ENCODE measurements at places on chromosomes 2 and 18.

- no peak for DNase-seq
Observed at GRCh38 chr2:114175507-114175906, 266.9 kb upstream of the DPP10 start.

GRCh38 chr2:205714058-205714776 lies 31.9 kb downstream of the NRP2 start:
- DNase-seq, result no peak

GRCh38 chr18:36744261-36744876 lies 84.4 kb downstream of the TPGS2 start:
- no peak for DNase-seq

DNA sequence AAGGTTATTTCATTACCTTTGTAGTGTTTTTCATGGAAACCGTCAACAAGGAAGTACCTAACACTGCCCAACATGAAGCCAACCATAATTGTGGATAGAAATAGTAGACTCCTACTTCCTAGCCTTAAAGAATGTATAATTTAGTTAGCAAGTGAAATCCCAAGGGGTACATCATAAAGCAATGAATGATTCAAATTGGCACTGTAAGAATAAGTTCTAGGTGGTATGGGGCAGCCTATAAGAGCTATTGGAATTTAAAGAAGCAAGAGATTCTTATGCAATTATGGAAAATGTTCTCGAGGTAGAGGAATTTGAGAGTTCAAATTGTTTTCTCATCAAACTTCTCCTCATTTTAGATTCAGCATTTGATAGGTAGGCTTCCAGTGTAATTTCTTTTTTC lies 157.9 kb downstream of the FMNL2 start:
- no peak for DNase-seq

- no peak for DNase-seq
Observed at GRCh38 chr2:20456116-20456571, 9.3 kb downstream of the RHOB start.

GRCh38 chr2:219641390-219642068 lies 14.1 kb downstream of the SLC4A3 start:
- DNase-seq, result no peak

DNA sequence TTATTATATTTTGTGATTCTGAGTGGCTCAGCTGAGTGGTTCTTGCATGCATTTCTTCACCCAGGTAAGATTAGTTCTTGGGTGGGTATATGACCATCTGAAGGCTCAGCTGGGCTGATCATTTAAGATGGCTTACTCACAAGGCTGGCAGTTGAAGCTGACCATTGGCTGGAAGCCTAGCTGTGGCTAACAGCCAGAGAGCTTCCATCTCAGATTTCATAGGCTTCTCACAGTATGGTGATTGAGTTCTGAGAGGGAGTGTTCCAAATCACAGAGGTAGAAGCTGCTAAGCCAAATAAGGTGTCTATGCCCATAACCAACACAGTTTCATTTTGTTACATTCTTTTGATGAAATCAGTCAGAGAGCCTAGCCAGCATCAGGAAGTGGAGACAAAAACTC lies 117.4 kb upstream of the RPRM start:
- DNase-seq, result no peak

GRCh38 chr18:59012815-59013705 lies 126.6 kb upstream of the SEC11C start:
- no peak for DNase-seq

DNA sequence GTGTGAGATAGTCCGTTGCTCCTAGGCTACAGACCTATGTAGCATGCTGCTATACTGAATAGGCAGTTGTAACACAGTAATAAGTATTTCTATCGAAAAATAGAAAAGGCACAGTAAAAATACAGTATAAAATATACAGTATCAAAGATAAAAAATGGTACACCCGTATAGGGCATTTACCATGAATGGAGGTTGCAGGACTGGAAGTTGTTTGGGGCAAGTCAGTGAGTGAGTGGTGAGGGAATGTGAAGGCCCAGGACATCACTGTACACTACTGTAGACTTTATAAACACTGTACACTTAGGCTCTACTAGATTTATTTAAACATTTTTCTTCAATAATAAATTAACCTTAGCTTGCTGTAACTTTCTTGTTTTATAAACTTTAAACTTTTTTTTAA lies 3.5 kb downstream of the MAP3K20 start:
- no peak for DNase-seq

- DNase-seq, result no peak
Observed at GRCh38 chr2:222334914-222335313, 36.1 kb upstream of the PAX3 start.

DNA sequence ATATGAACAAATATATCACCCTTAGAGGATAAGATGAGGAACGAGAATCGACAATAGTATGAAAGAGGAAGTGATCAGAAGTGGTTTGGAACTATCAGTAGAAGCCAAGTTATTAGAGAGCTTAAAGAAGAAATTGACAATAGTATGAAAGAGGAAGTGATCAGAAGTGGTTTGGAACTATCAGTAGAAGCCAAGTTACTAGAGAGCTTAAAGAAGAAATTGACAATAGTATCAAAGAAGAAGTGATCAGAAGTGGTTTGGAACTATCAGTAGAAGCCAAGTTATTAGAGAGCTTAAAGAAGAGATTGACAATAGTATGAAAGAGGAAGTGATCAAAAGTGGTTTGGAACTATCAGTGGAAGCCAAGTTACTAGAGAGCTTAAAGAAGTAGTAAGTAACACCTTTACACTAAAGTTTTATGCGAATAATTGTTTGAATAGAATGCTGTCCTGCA lies 175.5 kb downstream of the ZNF407 start:
- DNase-seq, result no peak

GRCh38 chr2:120992791-120993555 lies 257.3 kb downstream of the GLI2 start:
- DNase-seq, result no peak

DNA sequence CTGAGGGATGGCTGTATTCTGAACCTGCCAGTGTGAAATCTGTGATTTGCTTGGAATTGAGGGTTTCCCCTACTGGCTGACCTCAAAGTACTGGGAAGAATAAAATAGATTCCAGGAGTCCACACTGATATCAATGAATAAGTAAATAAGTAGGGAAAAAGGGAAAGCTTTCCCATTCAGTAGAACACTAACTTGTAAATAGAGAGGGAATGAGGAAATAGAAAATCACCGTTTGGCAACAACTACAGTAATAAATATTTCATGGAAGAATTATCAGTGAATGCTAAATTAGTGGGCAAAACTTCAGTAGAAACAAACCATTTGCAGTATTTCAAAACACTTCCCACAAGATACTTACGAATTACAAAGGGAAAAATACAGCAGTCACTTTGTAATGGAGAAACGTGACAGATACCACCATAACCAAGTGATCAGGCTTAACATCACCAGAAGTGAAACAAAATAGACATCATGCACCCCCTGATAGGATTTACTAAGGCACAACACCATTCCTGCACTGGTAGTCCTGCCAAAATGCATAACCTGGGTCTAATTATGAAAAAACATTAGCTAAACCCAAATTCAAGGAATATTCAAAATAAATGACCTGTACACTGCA lies 88.5 kb downstream of the ICA1L start:
- DNase-seq, result no peak

GRCh38 chr2:95314598-95314963 lies 17.4 kb downstream of the KCNIP3 start:
- DNase-seq, result no peak

DNA sequence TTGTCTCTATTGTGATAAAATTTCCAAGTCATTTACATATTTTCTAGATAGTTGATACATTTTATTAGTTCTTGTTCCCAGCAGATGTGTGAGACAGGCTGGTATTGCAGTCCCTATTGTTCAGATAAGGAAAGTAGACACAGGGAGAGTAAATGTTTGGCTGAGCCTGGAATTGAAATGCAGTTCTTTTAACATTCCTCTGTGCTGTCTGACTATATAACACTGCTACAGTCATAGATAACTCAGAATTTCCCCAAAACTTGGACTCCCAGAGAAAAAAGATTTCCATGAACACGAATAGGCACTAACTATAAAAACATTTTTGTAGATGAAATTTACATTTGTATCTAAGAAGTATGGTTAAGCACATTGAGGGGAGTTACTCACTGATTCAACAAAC lies 71.4 kb downstream of the PLCL1 start:
- DNase-seq, result no peak

GRCh38 chr2:118061135-118061955 lies 26.9 kb upstream of the INSIG2 start:
- DNase-seq, result no peak

All from stimulated activated CD4-positive, alpha-beta T cell treated with anti-CD3 and anti-CD28 coated beads, Interleukin-1b, Interleukin-23, amount 100 ng/mL, for 48 hours (primary cell).